ENCODE measurements at places on chromosomes 6 and 20.

GRCh38 chr20:21102603-21103311, 3.4 kb downstream of the LINC00237 start:
- no peak for DNase-seq

GRCh38 chr6:13617066-13617465, 1.9 kb downstream of the NOL7 start:
- DNase-seq: no peak

- DNase-seq: no peak
Measured at GRCh38 chr20:458776-459175, 3.6 kb downstream of the TBC1D20 start.

DNA sequence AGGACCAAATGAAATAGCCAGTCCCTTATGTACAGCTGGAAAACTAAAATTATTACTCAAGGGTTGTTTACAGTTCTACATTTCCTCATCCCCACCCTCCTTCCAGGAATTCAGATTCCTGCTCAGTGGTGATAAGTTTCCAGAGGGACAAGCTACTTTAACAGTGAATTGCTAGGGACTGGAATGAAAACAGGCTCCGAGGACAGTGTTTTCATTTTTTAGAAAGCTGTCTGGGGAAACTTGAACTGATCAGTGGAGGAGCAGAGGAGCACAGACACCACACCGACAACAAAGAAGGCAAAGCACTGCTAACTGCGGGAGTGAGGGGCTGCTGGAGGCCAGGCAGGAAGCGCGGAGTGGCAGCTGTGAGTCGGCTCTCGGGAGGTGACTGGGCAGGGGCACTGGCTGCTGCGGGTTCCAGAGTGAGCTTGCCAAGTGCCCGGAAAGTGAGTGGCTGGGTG, 322.2 kb downstream of the ESR1 start:
- DNase-seq: no peak

DNA sequence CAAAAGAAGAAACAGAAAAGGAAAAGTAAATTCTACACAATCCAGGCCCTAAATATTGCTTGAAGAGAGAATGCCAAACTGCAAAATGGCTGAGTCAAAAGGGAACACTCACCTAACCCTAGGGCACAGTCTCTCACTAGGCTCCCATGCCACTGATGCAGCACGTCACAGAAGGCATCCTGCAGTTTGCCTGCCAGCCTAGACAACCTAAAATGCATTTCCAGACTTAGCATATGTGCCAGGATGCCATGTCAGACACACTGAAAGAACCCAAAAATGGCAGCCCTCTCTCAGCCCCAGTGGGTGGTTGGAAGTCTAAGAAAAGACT, 10.6 kb upstream of the SIRPD start:
- no peak for DNase-seq

DNA sequence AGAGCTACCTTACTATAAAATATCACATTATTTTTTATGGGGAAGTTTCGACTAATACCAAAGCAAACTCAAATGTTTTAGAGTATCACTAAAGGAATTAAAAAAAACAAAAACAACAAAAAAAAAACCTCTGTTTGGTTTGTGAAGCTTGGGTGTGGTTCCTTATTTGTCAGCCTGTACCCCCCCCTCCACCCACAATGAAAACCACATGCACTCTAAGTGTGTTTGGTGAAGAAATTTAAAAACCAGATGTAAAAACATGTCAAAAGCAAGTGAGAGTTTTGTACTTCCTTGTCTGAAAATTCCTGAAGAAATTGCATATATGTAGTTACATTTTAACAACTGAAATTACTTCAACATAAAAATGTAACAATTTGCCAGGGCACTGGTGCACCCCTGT, 3.1 kb downstream of the STK38 start:
- DNase-seq: peak; percentile 66

- DNase-seq: no peak
Measured at GRCh38 chr20:7859356-7859802, 80.9 kb downstream of the HAO1 start.

- DNase-seq: no peak
Measured at GRCh38 chr6:83615025-83615999, 93.6 kb downstream of the SNAP91 start.

DNA sequence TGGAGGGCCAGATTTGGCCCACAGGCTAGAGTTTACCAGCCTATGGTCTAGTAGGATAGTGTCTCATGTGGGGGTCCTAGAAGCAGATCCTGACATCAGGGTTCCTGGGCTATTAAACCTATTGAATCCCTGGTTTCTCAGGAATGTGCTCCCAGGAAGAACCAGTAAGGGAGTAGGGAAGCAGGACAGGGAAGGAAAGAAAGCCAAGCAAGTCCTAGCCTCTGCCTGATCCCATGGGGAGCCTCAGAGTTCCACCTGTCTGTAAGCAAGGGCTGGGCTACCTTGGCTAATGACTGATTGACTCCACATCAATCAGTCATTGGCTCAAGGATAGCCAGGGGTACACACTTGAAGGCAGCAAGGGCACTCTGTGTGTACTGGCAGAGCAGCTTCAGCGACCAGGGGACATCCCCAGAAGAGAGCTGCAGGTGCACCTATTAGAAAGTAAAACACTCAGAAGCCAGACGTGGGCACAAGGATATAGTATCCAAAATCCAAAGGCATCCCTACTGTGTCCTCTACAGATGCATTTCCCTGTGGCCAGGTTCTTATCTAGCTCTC, 309.5 kb downstream of the TSHZ2 start:
- DNase-seq: no peak

DNA sequence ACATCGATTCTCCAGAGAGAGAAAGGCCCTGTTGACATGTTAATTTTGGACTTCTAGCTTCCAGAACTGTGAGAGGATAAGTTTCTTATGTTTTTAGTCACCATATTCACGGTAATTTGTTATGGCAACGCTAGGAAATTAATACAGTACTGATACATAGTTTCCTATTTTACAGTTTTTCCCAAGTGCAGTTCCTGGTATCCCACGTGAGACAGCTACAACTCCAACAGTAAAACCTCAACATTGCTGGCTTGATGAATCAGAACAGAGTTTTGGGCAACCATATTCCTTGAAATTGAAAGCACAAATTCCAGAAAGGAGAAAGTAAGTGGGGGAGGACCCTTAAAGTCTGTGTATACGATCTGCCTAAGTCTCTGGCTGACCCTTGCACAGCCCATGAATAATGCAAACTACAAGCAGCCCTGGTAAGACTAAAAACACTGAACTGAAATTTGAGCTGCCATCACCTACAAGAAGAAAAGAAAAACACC, 505.1 kb upstream of the NRSN1 start:
- DNase-seq: no peak

DNA sequence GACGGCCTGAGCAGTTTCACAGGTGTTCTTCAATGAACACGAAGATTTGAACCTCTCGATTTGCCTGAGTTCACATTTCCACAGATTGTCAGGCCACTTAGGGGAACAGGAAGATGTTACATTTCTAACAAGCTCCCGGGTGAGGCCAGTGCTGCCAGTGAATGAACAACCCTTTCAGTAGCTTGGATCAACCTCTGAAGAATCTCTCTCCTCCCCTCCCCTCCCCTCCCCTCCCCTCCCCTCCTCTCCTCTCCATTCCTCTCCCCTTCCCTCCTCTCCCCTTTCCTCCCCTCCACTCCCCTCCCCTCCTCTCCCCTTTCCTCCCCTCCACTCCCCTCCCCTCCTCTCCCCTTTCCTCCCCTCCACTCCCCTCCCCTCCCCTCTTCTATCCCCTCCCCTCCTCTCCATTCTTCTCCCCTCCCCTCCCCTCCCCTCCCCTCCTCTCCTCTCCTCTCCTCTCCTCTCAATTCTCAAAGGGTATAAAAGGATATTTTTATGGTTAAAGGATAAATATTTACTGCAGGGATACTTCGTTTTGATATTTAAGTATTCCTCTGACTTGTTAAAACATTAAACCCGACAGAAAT, 114.1 kb upstream of the INSM1 start:
- no peak for DNase-seq

DNA sequence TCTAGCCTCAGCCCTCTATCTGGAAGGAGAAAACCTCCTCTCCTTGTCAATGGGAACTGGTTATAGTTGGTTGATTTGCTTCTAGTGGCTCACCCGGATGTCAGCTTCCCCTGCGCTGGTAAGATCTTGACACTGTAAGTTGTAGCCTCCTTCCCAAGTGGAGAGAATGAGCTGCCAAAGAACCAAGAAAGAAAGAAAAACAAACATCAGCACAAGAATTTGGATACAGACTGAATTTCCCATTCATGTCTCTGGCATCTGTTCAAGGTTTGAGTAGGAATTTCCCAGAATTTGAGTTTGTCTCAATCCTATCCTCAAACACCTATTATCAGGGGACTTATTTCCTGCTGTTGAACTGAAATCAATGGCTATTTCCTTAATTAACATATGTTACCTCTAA, 44.1 kb downstream of the ELOVL2 start:
- DNase-seq: no peak

- no peak for DNase-seq
Measured at GRCh38 chr6:163605385-163606097, 191.0 kb downstream of the QKI start.

GRCh38 chr6:155030148-155030720, 35.1 kb downstream of the TIAM2 start:
- DNase-seq: no peak

GRCh38 chr20:18005990-18006364, 37.2 kb downstream of the MGME1 start:
- no peak for DNase-seq

DNA sequence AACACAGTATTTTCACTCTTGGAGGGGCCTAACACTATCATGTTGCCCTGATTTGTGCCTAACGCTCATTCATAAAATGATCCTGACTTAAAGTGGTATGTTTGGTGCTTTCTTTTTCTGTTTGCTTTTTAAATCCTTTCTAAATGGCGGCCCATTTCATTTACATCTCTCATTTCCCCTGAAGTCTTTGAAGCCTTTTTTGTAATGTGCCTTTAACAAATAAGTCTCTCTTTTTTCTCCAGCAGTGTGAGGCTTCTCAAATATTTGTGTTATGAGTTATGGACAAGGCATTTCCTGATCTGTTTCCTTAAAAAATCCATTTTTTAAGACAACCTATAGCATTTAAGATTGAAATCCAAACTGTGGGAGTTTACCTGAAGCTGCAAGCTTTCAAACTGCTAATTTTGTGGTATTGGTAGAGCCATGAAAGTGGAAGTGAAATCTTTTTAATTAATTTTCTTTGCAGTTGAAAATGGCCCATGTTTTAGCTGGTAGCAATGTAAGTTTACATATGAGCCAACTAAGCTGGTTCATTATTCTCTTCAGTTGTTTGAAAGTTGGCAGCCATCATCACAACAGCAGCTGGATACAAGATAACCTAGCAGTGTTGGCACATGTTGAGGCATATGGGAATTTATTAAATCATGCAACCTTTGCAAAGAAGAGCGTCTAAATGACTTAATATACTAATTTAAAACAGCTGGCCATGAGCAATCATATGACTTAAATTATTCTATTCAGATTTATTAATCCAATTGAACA, 469.7 kb downstream of the CDKAL1 start:
- no peak for DNase-seq
